Lower lobe of right lung (tissue), 2 donors: ENCODE measurements at places on chromosomes 1 and 21. TPM values are rescaled to one million over a fixed set of nuclear protein-coding genes. Genes with fewer than 3 reads are reported as not detected.

PRKAA2 gene
- 1.9 TPM for total RNA-seq

ZNF683 gene
- 1.2 TPM for total RNA-seq

- no peaks in the 10 kb centered on the region for H3K36me3 ChIP-seq
- peak overlapping the region; percentile 57 for H3K27ac ChIP-seq
- peak; percentile 46 for DNase-seq
- H3K4me1 ChIP-seq: peaks cover 55% of the 10 kb centered on the region
Measured at GRCh38 chr1:64536836-64537490, 67.0 kb downstream of the CACHD1 start.

GRCh38 chr21:40118527-40118926, 251.3 kb downstream of the PCP4 start:
- H3K27me3 ChIP-seq: no peaks in the 10 kb centered on the region
- H3K36me3 ChIP-seq: no peaks in the 10 kb centered on the region
- no peak for DNase-seq

DNA sequence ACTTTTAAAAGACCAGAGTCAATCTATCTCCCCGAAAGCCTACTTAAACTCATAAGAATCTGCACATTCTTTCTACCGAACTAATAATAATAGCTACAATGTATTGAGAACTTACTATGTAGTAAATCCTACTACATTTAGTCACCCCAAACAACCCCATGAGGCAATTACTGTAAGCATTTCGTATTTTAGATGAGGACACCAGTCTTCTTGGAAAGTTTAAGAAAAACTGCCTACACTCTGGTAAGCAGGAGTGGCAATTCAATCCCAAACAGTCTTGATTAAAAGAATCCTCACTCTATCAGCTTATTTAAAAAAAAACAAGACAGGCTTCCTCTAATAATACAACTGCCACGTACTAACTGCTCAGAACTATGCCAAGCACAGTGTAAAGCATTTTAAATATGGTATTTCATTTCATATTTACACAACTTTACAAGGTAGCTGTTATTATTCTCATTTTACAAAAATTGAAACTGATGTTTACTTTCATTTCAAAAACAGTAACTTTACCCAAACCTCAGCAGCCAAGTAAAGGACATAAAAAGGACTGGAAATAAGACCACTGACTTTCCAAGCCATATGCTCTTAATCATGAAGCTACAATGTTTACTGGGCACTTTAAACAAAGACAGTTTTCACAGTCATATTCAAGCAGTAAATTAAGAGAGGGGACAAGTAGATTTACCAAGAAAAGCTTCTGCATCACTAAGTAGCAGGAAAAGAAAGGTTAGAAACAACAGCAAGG, 13.9 kb downstream of the ARID4B start:
- peaks cover 48% of the 10 kb centered on the region for H3K4me1 ChIP-seq
- peaks cover 3% of the 10 kb centered on the region for H3K36me3 ChIP-seq
- H3K27me3 ChIP-seq: no peaks in the 10 kb centered on the region
- DNase-seq: no peak
